ENCODE measurements at places on chromosomes 4 and X.

- peak; percentile 34 for DNase-seq
Measured at GRCh38 chr4:25088093-25088952, 57.6 kb upstream of the LGI2 start.

- DNase-seq, result no peak
Measured at GRCh38 chr4:81506731-81507130, 35.0 kb upstream of the RASGEF1B start.

- DNase-seq, result no peak
Measured at GRCh38 chr4:140126261-140126660, 27.7 kb downstream of the MAML3 start.

GRCh38 chrX:150887906-150888465 lies 10.5 kb downstream of the CD99L2 start:
- DNase-seq, result no peak

DNA sequence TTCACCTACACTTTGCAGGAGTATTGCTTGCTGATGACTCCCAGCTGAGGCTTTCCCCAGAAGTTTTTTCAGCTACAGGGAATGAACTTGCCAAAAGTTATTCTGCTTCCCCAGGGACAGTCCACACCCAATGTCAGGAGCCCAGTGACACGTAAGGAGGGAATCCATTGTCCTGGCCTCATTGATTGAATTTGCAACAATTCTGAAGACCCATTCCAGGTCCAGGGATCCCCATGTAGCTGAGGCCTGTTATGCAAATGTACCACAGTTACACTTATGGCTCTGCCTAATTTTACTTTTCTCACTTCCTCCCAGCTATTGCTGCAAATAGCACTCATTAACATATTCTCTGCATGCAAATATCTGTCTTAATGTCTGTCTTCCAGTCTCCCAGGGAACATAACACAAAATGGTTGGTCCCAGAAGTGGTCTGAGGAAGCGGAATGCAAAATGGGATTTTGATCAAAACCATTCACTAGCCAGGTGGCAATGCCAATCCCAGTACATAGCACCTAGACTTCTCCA lies 113.7 kb upstream of the ACTRT1 start:
- no peak for DNase-seq

DNA sequence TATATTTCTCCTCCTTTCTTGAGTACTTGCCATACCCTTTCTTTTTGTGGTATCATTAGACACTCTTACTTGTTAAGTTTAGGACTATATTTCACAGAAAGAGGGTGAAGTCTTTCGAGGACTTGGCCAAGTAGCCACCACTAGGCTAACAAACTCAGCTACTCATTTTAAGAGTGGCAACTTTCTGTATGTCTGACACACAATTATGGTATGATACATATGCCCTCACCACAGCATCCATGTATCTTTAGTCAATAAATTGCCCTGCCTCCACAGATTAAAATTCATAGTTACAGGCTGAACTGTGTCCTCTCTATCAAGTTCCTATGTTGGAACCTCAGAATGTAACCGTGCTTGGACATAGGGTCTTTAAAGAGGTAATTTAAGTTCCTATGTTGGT lies 23.2 kb downstream of the TAPT1 start:
- no peak for DNase-seq

GRCh38 chrX:153970357-153971123 lies 1.1 kb downstream of the HCFC1 start:
- peak; percentile 15 for DNase-seq

GRCh38 chr4:126264839-126265238 lies 950.1 kb downstream of the FAT4 start:
- peak; percentile 50 for DNase-seq

- no peak for DNase-seq
Measured at GRCh38 chrX:8520178-8520577, 55.5 kb downstream of the VCX3B start.

- no peak for DNase-seq
Measured at GRCh38 chr4:160505724-160506123, 1402.8 kb downstream of the RAPGEF2 start.

- DNase-seq, result no peak
Measured at GRCh38 chr4:162364651-162365050, 200.9 kb upstream of the FSTL5 start.

DNA sequence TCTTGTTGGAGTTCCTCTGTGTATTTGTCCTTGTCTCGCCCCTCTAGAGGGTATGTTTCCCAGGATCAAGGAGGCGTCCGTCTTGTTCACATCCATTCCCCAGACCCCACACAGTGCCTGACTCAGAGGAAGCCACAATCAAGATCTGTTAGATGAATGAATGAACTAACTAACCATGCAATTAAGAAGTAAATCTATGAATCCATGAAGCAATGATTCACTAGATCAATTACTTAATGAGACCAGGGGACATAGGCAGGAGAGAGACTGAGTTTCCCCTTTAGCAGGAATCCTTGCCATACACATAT lies 11.9 kb downstream of the BLOC1S4 start:
- no peak for DNase-seq

DNA sequence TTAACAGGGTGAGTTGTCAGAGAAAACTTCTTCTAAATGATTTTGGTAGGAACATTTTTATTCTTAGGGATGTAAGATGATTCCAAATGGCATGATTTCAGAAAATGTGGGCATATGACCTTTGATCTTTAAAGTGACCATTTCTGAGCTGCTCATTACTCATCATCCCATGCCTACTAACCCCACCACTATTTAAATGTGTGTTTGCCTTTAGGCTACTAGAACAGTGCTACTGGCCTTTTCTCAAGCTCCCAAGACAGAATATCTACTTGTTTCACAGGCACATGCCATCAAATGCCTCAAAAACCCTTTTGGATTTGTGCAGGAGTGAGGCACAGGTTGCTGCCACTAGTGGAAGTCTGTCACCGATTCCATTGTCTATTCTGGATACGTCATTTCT lies 428.2 kb downstream of the ADAM29 start:
- no peak for DNase-seq

- DNase-seq, result peak; percentile 24
Measured at GRCh38 chrX:9340598-9341290, 124.1 kb upstream of the TBL1X start.

DNA sequence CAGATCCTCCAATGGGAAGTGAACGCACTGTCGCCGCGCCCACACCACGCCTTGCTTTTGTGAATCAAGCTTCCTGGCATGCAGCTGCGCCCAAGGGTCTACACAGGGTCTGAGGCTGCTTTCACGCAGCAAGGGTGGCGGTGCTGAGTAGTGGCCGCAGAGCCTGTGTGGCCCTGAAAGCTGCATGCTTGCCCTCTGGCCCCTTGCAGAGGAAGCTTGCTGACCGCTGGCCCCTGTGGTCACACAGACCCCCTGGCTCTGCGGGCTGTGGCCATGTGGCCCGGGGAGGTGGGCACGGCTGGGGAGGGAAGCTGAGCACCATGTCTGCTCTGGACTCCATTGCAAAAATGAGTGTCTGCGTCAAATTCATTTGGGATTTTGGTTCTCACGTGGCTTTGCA lies 8.8 kb downstream of the DOK7 start:
- DNase-seq, result no peak

DNA sequence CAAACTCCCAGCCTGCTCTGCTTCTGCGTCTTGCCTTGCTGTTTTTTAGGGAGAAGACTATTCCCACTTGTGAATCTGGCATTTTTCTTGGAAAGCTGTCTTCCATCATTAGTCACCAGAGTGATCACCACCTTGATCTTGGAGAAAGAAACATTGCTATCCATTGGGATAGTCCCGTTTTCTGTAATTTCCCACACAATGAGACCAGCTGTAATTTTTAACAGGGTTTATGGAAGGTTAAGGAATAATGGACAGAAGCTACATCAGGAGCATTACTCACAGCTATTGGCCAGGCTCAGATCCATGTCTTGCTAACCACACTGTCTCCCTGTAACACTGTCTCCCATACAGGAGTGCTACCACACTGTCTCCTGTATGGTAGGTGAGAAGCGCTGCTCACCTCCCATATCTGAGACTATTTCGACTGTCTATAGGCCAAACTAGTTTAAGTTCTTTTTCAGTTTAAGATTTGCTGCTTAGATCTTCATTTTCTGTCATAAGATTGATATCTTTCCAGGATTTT lies 523.0 kb downstream of the SPRY1 start:
- no peak for DNase-seq

GRCh38 chrX:46204721-46205422 lies 340.3 kb downstream of the ZNF674 start:
- no peak for DNase-seq

- no peak for DNase-seq
Measured at GRCh38 chrX:2701600-2701999, 10.5 kb downstream of the CD99 start.

DNA sequence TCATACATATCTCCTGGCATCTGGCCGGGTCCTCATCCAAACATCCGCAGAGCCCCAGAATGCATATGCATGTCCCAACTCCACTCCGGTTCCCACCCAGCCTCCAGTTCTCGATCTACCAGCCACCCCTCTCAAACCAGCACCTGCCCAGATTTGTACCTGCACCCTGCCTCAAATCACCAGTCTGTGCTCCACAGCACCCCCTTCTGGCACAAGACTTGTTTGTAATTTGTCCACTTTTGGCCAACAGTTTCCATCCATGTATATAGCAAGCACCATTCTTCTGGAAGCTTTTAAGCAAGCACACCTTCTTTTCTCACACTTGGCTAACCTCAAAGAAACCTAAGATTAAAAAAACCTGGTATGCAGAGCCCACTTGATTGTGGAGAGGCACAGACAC lies 644.1 kb downstream of the MID1IP1 start:
- no peak for DNase-seq

DNA sequence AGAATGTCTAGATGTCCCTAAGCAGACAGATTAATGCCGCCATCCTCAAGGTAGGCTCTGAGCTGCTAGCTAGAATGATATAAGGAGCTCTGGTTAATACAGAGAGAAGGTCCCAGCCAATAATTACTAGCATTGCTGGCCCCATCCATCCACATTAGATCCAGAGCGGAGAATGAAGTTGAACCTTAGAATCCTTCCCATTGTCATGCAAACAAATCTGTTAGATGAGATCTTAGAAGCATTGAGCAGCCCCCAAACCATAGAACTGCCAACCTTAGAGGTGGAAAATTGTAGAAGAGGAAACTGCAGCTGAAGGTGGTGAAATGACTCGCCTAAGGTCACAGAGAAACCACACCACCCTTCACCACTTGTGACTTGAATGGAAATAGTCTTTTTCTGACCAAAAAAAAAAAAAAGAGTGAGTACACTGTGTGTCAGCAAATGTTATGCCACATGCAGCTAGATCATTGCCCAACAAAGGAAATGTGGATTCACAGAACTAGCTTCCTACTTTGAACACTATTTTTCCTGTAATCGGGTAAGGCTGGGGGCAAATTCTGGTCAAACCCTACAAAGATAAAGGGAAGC lies 162.1 kb downstream of the SMIM20 start:
- peak; percentile 41 for DNase-seq

- DNase-seq, result peak; percentile 56
Measured at GRCh38 chrX:13937370-13938050, 92.2 kb downstream of the GEMIN8 start.

- DNase-seq, result peak; percentile 84
Measured at GRCh38 chr4:83128240-83128929, 13.9 kb upstream of the PLAC8 start.

- DNase-seq, result peak; percentile 32
Measured at GRCh38 chr4:25884031-25884782, 21.4 kb upstream of the SEL1L3 start.

DNA sequence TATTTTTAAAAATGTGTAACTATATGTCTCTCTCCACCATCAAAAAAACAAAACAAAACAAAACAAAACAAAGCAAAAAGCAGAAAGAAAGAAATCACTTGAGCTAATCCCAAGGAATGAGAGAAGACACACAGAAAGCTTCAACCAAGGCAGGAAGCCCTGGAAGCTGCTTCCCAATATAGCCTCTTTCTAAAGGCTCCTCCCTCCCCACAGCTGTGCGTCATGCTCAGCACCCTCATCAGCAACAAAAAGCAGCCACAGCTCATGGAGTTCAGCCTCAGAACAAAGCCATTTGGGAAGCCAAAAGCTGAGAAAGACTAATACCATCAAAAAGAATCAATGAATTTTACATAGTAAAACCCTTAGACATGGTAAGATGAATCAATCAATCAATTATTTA lies 501.6 kb upstream of the SMIM31 start:
- no peak for DNase-seq

DNA sequence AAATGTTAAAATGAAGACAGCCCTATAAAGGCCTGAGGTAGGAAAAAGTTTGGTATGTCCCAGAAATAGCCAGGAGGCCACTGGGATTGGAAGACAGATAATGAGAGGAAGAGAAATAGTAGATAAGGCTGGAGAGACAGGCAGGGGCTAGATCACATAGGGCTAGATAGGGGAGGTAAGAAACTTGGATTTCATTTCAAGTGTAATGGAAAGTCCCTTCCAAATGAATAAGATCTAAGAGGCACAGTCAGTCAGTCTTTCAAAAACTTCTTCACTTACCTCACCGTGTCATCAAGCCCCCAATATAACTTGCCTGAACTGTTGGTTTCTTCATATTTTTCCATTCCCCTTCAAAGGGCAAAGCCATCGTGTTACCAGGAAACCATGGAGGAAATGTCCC lies 121.8 kb downstream of the SPCS3 start:
- no peak for DNase-seq

All from AG08395 (cell line).